ENCODE measurements at places on chromosomes 12 and 14.

DNA sequence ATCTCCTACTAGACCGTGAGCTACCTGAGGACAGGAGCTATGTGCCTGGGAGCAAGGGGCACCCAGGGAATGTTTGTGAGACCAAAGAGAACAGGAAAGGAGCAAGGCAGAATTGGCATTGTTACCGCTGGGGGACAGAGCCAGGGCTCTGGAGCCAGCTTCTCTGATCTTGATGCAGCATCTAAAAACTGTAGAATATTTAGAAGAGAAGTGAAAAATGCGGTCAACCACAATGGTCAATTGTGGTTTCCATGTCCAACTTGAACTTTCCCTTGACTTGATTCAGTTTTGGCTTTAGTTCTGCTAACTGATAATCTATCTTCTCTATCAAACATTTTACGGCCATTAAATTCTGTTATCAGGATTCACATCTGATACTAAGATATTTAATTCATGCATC, 201.2 kb downstream of the ANO4 start:
- DNase-seq, result no peak

DNA sequence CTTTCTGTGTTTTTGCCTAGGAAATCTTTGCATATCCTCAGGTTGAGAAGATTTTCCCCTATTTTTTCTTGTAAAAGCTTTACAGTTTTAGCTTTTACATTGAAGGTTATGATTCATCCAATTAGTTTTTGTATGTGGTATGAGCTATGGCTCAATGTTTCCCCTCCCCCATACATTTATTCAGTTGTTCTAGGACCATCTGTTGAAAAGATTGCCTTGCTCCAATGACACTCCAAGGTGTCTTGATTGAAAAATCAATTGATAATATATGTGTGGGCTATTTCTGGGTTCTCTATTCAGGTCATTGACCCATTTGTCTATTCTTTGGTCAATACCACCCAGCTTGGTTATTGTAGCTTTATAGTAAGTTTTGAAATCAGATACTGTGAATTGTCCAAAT, 42.6 kb downstream of the LRTM2 start:
- DNase-seq, result no peak

DNA sequence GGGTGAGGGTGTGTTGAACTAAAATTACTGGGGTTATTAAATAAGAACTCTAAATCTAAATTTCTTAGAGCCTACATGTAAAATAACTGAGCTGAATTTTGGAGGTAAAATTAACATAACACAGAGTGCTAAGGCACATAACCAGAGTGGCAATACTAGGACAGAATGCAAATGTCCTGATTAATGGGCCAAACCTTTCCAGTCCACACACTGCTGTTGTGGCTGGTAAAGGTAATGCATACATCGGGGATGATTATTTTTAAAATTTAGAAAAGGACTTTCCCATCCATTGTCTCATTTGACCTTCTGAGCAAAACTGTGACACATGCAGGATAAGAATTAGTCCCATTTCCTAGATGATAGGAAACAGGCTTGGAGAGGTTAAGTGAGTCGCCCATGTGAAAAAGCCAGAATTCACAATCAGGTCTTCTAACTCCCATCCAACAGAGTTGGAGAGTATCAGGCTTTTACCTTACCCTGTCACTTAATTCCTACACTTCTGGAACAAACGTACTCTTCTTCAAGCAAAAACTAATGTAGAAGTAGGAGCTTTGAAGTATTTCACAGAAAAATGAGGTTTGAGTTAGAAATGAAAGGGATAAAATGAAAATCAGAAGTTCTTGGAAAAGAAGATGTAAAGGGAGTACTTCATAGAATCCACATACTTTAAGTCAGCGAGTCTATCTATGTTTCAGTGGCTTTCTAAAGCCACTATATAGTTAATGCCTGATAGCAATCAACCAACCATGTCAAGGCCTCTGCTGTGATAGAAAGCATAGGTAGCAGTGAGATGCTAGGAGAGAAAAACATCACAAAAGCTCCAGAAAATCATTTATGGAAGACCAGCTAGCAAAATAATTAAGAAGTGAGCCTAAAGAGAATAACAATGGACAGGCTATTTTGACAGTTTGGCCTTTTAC, 334.9 kb upstream of the DIO2 start:
- DNase-seq, result no peak

- DNase-seq, result no peak
Measured at GRCh38 chr12:90905691-90906370, 49.1 kb downstream of the CCER1 start.

- DNase-seq, result no peak
Measured at GRCh38 chr14:21647380-21647779, 6.3 kb upstream of the OR4E2 start.

- DNase-seq, result no peak
Measured at GRCh38 chr14:51107801-51108200, 12.9 kb upstream of the TRIM9 start.

DNA sequence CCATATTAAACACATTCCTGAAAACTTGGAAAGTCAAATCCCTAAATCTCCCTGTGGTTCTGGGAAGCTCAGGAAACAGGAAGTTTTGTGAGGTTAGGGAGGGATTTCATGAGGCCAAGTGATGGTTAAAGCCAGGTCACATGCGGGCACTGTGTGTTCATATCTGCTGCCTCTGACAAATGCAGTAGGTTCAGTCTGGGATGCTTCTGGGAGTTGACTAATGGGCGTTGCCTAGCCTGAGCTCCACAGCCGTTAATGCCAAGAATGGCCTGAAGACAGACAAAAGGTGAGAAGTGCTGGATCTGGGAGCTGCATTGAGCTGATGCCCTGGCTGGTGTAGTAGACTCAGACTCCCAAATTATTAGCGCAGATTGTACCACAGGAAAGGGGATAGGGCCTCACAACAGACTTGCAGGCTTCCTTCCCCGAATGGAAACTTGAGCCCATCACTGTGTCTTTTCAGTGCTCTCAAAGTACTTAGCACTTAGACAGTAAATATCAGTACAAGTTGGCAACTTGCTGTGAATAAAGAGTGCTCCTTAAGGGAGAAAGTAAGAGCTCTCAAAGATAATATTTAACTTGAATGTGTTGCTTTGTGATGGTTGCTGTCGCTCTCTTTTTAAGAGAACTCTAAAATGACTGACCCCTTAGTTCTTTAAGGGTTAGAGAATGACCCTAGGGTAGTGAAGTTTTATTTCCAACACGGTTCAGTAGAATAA, 17.3 kb downstream of the GSG1 start:
- DNase-seq, result no peak

- no peak for DNase-seq
Measured at GRCh38 chr12:3523058-3523457, 32.1 kb downstream of the PRMT8 start.

GRCh38 chr12:126036348-126036747, 971.1 kb downstream of the AACS start:
- no peak for DNase-seq

DNA sequence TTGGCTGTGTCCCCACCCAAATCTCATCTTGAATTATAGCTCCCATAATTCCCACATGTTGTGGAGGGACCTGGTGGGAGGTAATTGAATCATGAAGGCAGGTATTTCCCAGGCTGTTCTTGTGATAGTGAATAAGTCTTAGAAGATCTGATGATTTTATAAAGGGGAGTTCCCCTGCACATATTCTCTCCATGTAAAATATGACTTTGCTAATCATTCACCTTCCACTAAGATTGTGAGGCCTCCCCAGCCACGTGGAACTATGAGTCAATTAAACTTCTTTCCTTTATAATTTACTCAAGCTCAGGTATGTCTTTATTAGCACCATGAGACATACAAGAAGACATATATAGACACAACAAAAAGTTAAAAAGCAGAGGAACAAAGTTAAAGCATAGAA, 120.0 kb downstream of the CPNE8 start:
- DNase-seq, result no peak

DNA sequence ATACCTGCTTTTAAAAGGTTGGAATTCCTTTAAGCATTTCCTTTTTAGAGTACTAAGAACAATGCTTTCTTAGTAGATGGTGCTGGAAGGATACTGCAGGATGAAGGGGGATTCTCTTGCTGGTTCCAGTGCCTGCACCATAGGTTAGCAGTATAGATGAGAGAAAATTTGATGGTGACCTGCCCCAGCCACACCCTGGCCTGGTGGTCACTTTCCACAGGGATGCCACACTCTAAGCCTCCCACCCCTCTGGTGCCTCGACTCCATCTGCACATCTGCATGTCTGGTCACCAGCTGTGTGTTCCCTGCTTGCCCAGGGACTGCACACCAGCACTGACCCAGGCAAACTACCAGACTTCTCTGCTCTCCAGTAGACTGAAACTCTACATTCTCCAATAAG, 19.1 kb downstream of the SLC2A3 start:
- DNase-seq, result no peak

DNA sequence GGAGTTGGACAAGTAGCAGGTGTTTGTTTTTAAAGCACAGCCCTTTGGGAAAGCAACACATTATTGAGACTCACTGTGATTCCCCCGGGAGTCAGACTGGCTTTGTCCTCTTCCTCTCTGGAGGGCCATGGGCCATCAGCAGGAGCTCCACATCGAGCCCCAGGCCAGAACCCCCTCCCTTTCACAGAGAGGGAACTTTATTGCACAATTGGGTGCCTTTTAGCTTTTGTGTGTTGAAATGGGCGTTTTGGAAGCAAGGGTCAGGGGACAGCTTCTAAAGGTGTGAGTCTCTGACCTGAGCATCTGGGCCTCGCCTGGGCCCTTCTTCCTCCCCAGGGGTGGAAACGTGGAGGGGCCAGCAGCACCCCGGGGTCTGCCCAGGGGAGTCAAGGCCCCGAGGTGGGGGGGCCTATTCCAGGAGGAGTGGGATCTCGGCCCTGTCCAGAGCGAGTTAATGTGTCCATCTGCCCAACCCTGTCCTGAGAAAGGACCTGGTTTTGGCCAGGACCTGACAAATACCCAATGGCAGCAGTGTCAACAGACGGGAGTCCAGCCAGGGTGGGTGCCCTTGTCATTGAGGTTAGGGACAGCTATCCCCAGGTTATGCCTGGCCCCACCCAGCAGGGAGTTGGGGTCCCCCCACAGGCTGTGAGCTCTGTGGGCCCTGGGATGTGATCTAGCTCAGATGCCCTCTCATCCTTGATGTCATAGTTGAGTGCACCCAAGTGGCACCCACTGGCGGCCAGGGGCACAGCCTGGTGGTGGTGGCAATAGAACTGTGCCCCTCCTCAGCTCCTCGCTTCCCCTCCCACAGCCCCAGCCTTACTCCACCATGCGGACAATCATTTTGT, 37.1 kb downstream of the SLC8B1 start:
- DNase-seq, result no peak
